Right cardiac atrium (tissue), 5 donors: ENCODE measurements at places on chromosomes 3 and 15. TPM values are rescaled to one million over a fixed set of nuclear protein-coding genes. Genes with fewer than 3 reads are reported as not detected.

Gene XCR1
- not detected for total RNA-seq

Gene PLA2G4E
- total RNA-seq, result 0.06 TPM

Gene VPS8
- 25.4 TPM for total RNA-seq

Gene MED12L
- total RNA-seq, result 0.71 TPM

Gene SLC28A2
- not detected for total RNA-seq

Gene GALNT15
- 19.3 TPM for total RNA-seq

Gene CDC25A
- 0.71 TPM for total RNA-seq

Gene FAM3D
- 0.24 TPM for total RNA-seq

Gene PHLDB2
- 20.5 TPM for total RNA-seq

Gene TP63
- total RNA-seq, result 0.31 TPM

Gene EHHADH
- 14.0 TPM for total RNA-seq

Gene ZNF80
- not detected for total RNA-seq

Gene TJP1
- total RNA-seq, result 131 TPM

Gene NR2E3
- total RNA-seq, result not detected

Gene AP3S2
- 40.6 TPM for total RNA-seq

Gene FAM81A
- total RNA-seq, result 1.6 TPM

Gene NCBP2
- 37.5 TPM for total RNA-seq

Gene HTR3C
- not detected for total RNA-seq

Gene PEAK1
- total RNA-seq, result 97.3 TPM

Gene SH2D7
- not detected for total RNA-seq

Gene DNAH12
- 0.06 TPM for total RNA-seq

- no peak for DNase-seq
Measured at GRCh38 chr3:9110316-9110715, 139.1 kb downstream of the SRGAP3 start.

- no peak for DNase-seq
Measured at GRCh38 chr15:101483462-101483861, 6.0 kb downstream of the PCSK6 start.

- peak; percentile 83 for DNase-seq
Measured at GRCh38 chr15:90035095-90035839, 34.1 kb downstream of the ZNF710 start.

GRCh38 chr3:170431054-170431453, 12.4 kb downstream of the CLDN11 start:
- no peak for DNase-seq

GRCh38 chr3:95751509-95751908, 1062.9 kb upstream of the EPHA6 start:
- no peak for DNase-seq

DNA sequence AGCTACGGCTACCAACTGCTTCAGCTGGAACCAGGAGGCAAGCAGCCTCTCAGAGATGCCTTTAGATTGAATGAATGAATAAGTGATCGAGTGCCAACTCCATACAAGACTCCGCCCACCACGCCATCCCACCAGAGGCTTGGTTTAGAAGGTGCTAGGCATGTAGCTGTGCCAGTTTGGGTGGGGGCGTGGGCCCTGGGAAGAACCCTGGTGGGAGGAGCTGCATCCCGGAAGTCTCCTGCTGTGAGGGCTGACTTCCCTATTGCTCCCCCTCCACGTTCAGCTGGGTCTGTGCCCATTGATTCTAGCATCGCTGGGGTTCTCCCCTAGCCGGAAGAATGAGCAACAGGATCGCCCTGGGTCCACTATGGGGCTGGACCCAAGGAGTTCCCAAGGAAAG, 20.9 kb downstream of the LINGO1 start:
- DNase-seq, result no peak

DNA sequence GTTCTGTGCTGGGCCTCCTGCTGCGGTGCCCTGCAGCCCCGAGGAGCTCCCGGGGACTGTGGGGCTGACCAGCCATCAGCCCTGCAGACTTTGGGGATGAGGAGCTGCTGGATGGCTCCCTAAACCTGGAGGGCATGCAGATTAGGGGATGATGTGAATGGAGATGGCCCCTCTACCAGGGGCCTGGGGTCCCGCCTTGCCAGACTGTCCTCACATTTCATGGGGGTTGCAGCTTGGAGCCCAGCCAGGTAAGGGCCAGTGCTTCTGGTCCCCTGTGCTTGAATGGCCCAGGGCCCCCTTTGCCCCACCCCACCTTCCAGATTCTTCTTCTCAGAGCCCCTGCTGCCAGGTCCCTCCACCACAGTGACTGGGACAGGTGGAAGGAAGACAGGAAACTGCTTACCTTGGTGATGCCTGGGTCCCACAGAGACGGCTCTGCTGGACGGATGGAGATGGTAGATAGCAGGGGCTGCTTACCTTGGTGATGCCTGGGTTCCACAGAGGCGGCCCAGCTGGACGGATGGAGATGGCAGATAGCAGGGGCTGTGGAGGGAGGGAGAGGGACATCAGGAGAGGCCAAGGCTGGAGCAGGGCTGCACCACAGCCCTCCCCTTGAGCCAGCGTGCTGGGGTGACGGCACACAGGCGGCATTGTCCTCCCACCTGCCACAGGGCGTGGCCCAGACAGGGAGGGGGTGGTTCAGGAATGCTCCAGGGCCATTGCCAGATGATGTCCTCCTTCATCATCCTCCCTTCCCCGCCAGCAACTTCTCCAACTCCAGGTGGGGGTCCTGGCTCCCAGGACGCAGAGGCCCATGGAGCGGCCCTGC, at the start of gene SPTBN5:
TSS of gene SPTBN5 (minus strand) at position 632 of the 829 bp plus-strand sequence. CDS start at position 76, 556 bp downstream.
- no peak for DNase-seq

DNA sequence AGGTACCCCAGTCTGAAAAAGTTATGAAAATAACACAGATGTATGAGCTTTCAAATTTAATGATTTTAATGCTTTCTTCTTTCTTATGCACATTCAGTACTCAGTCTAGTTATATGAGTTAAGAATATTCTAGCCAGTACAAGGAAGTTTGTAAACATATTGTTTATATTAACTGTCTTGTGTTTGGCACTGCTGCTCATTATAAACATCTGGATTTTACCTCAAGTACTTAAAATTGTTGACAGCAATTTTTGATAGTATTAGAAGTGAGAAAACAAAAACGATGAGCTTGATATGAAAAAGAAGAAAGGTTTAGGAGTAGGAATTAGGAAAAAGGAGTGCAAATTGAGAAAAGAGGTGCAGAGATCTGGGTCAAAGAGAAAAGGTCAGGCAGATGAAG, 293.3 kb downstream of the C3orf38 start:
- no peak for DNase-seq

DNA sequence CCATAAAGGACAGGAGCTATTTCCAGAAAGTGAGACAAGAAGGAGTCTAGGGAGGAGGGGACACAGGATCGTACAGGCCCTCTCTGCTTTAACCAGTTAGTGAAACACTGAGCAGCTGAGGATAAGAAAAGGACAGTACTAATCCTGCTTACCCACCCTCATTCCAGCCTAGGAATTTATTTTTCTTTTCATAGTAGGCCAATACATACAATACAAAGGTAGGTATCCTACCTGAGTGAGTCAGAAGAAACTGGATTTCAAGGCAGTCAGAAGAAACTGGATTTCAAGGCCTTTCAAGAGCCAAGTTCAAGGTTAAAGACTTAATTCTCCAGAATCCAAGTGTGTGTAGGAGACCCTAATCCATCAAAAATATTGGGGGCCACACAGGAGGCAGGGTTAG, 65.3 kb downstream of the EOMES start:
- no peak for DNase-seq

DNA sequence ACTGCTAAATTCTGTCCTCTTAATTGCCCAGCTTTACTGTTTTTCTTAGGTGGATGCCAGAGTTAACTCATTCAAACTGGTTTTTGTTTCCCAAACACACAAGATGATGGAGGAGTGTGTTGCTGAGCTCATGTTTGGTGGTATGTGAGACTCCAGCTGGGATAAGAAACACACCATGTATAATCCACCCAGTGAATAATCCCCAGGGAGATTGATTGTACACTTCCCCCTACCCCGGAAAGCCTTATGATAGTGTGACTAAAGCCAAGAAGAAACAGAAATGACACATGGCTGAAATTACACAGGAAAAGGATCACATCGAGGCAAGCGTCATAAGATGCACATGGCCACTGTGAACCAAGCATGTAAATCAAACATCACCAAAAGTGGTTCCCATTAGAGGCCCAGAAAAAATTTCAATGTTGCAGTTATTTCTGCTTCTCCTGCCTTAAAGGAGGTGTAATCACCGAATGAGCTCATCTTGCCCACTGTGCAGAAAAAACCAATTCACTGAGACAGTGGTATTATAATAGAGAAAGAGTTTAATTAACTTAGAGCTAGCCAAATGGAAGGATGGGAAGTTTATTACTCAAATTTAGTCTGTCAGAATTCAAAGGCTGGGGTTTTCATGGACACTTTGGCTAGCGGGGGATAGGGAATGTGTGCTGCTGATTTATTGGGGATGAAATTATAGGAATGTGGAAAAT, 56.7 kb upstream of the MAGI1 start:
- DNase-seq, result no peak

- DNase-seq, result no peak
Measured at GRCh38 chr3:160343132-160343531, 55.9 kb downstream of the IFT80 start.

DNA sequence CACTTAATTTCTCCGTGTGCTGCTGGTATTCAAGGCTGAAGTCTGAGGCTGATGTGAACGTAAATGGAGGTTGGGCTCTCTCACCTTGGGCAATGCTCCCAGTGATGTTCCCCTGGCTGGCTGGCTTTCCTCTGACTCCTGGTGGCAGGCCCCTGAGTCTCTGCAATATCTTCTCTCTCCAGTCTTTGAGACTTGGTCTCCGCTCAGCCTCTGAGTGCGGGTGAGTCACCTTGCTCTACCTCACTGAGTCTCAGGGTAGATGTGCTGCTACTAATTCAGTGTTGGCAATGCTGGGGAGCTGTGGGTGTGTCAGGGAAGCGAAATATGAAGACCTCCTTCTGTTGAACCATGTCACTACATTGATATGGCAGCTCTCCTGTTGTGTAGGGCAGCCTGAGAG, 31.3 kb upstream of the TRIM59 start:
- DNase-seq, result no peak

GRCh38 chr3:141104151-141104821, 53.1 kb downstream of the SPSB4 start:
- DNase-seq, result no peak

- DNase-seq, result no peak
Measured at GRCh38 chr15:92654662-92655061, 913 bp downstream of the FAM174B start.

GRCh38 chr3:142993958-142994442, 7.4 kb upstream of the U2SURP start:
- peak; percentile 74 for DNase-seq

DNA sequence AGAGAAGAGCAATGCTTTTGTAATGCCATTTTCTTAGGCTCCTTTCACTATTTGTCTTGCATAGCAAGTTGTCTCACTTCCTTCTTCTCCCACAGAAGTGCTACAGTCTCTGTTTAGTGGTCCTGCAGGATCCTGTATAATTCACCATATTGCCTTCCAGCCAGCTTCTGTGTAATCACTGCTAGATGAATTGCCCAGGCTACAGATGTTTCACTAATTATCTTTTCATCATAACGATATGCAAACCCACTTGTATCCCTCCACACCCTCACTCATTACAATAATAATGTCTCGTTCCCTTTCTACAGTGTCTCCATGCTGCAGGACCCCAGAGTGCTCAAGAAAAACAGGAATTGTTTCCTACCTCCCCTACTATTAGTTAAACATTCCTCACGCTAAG, 402.9 kb downstream of the TBL1XR1 start:
- no peak for DNase-seq

- DNase-seq, result no peak
Measured at GRCh38 chr15:78103406-78104118, 11.2 kb downstream of the SH2D7 start.

DNA sequence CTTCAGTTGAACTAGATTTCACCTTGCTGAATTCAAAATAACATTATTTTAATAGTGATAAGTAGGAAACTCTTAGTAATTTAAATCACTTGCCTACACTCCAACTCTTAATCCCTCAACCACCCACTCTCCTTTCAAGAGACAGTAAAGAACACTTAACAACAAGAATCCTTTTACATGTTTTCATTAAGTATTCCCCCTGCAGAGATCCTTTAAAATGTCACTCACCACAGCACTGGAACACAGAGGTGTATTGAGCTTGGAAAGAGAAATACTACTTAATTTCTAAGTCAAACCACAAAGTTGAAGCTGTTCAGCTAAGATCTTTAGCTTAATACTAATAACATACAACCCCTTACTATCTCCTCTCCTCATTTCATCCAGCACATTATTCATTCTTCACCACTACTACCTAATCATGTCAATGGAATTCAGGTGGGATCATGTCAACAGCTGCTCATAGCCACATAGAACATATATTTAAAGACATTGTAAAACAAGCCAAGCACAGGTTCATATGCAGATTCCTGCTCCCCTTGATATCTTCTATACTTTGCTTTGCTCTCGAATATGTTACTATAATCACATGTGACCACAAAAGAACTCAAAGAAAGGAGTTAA, 40.5 kb downstream of the IMPG2 start:
- no peak for DNase-seq

DNA sequence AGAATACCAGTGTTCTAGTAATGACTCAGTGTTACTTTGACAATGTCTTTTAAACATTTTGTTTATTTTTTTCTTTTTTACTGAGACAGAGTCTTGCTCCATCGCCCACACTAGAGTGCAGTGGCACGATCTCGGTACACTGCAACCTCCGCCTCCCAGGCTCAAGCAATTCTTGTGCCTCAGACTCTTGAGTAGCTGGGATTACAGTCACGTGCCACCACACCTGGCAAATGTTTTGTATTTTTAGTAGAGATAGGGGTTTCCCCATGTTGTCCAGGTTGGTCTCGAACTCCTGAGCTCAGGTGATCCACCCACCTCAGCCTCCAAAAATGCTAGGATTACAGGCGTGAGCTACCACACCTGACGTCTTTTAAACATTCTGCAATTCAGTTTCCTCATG, 15.7 kb downstream of the AQR start:
- DNase-seq, result no peak

GRCh38 chr15:74378848-74379247, 11.4 kb upstream of the CYP11A1 start:
- DNase-seq, result no peak

- no peak for DNase-seq
Measured at GRCh38 chr15:51878446-51879386, 49.3 kb downstream of the TMOD3 start.

DNA sequence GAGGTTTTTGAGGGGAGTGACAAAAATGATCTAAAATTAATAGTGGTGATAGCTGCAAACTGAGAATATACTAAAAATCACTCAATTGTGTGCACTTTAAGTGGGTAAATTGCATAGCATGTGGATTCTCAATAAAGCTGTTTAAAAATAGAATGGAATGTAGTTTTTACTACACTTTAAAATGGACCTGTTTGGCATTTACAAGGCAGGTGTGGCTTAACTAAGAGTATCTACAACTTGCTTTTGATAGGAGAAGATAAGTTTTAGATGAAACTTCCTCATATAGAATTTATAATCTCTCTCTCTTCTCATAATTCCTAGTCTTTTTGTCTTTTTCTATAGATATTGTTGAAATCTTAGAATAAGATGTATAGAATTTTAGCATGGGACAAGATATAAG, 40.3 kb downstream of the THRB start:
- DNase-seq, result no peak
